ENCODE measurements at places on chromosomes 12 and 14.

GRCh38 chr12:72535212-72535990 lies 263.2 kb downstream of the TRHDE start:
- no peak for DNase-seq

DNA sequence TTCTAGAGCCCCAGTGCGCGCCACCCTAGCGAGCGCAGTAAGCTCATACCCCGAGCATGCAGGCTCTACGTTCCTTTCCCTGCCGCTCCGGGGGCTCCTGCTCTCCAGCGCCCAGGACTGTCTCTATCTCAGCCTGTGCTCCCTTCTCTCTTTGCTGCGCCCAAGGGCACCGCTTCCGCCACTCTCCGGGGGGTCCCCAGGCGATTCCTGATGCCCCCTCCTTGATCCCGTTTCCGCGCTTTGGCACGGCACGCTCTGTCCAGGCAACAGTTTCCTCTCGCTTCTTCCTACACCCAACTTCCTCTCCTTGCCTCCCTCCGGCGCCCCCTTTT lies 791 bp downstream of the TMEM233 start:
- DNase-seq, result no peak

GRCh38 chr12:104687823-104688573 lies 231.2 kb downstream of the CHST11 start:
- DNase-seq, result no peak

- DNase-seq, result no peak
Measured at GRCh38 chr12:70691018-70691672, 53.9 kb upstream of the PTPRB start.

DNA sequence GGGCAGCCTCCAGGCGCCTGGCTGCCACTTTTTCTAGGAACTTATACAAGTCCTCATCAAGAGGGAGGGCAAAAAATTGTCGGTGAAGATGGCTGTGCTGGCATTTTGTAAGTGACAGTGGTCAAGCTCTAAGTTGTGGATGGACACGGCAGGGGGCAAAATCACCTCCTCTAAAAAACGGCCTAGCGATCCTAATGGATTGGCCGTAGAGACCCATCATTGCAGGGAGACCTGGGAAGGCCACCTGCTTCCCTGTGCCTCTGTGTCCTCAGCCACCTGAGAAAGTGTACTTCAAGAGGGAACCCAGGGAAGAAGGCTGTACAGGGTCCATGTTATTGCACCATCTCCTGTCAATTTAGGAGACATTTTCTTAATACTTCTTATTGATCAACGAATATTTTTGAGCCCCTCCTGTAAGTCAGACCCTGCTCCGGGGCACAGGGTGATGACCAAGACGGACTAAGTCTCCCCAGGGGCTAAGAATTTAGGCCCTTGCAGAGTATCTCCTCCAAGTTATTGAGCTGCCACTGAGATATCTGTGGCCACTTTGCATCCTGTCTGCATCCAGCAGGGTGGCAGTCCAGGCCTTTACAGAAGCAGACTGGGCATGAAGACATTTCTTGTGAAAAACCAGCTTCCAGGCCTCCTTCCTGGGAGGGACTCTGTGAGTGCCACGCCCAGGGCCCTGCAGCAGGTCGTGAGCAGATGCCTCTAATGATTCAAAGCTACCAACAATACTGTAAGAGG lies 40.5 kb downstream of the PSMA6 start:
- no peak for DNase-seq

Measured in GM12892 (cell line).